ENCODE measurements at places on chromosomes 5 and 9.

GRCh38 chr5:121497176-121497575 is 354.5 kb upstream of the FTMT start:
- DNase-seq = no peak

- no peak for DNase-seq
These were observed 103.5 kb downstream of the NTRK2 start for GRCh38 chr9:84773022-84773421.

GRCh38 chr5:97266576-97266975 is 83.5 kb upstream of the RIOK2 start:
- DNase-seq = no peak

DNA sequence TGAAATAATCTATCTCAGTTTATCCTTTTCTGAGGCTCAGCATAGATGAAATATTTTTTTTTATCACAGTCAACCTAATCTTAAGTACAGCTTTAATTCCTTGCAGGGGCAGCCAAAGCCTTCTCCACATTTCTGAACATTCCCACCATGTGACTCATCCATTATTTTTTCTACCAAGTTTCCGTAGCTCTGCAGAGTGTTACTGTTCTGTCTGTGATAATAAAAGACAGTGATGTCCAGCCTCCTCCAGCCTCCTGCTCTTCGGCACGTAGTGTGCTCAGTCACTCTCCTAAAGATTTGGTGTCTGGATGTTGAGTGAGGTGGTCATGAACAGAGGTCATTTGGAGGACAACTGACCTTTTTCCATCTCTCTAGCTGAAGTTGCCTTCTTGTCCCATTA is 338.1 kb upstream of the ADAMTS16 start:
- DNase-seq = no peak

DNA sequence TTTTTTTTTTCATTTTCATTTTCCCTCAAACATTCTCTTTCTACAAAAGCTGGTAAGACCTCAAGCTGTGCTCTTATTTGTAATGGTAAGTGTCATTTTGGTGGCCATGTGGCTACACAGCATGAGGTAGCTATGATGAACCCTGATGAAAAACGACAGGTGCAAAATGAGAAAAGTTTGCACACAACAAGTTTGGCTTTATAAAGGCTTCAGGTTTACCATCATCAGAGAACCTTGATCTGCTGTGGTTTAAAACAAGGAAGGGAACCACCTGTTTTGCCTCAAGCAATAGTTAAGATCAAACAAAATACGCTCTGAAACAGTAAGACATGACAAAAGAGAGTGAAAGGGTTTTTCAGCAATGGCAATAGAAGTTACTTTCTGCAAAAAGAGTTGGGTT is 1124.6 kb upstream of the ACO1 start:
- no peak for DNase-seq
